Cardiac septum (tissue), 1 donor: ENCODE measurements at places on chromosomes 5 and 9. TPM values are rescaled to one million over a fixed set of nuclear protein-coding genes. Genes with fewer than 3 reads are reported as not detected.

- DNase-seq: no peak
These were observed 45.7 kb upstream of the PANK3 start for GRCh38 chr5:168624850-168625364.

GRCh38 chr5:61802456-61802855, 470.4 kb downstream of the ZSWIM6 start:
- DNase-seq: no peak

DNA sequence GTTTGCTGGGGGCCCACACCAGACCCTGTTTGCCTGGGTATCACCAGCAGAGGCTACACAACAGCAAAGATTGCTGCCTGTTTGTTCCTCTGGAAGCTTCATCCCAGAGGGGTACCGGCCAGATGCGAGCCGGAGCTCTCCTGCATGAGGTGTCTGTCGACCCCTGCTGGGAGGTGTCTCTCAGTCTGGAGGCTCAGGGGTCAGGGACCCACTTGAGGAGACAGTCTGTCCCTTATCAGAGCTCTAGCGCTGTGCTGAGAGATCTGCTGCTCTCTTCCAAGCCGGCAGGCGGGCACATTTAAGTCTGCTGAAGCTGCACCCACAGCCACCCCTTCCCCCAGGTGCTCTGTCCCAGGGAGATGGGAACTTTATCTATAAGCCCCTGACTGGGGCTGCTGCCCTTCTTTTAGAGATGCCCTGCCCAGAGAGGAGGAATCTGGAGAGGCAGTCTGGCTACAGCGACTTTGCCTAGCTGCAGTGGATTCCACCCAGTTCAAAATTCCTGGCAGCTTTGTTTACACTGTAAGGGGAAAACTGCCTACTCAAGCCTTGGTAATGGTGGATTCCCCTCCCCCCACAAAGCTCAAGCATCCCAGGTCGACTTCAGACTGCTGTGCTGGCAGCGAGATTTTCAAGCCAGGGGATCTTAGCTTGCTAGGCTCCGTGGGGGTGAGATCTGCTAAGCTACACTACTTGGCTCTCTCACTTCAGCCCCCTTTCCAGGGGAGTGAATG, 206.0 kb upstream of the TLX3 start:
- DNase-seq: no peak

GRCh38 chr5:180049185-180049548, 22.4 kb downstream of the RNF130 start:
- DNase-seq: no peak

GRCh38 chr9:87527211-87527916, 29.7 kb downstream of the DAPK1 start:
- DNase-seq: no peak

GRCh38 chr5:33312571-33313549, 127.9 kb upstream of the TARS1 start:
- no peak for DNase-seq

GRCh38 chr9:18888290-18888689, 144.7 kb downstream of the SAXO1 start:
- DNase-seq: no peak

- DNase-seq: no peak
These were observed 19.7 kb downstream of the SUB1 start for GRCh38 chr5:32604800-32605765.

- DNase-seq: no peak
These were observed 24.0 kb downstream of the GALNT10 start for GRCh38 chr5:154214371-154215106.

DNA sequence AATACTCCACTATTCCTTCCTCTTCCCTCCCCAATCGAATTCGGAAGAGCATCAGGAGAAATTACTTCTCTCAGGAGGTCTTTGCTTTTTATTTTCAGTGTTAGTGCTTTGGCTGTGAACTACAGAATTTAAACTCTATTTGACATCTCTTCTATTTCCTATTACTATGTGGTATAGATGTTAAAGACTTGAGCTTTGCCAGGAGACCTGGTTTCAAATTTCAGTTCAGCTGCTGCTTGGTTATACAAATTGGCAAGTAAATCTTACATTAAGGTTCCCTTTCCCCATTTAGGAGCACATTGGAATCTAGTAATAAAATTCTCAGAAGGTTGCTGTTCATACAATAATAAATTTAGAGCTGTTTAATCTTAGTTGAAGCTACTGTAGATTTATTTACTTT, 13.1 kb downstream of the UHRF2 start:
- no peak for DNase-seq

DNA sequence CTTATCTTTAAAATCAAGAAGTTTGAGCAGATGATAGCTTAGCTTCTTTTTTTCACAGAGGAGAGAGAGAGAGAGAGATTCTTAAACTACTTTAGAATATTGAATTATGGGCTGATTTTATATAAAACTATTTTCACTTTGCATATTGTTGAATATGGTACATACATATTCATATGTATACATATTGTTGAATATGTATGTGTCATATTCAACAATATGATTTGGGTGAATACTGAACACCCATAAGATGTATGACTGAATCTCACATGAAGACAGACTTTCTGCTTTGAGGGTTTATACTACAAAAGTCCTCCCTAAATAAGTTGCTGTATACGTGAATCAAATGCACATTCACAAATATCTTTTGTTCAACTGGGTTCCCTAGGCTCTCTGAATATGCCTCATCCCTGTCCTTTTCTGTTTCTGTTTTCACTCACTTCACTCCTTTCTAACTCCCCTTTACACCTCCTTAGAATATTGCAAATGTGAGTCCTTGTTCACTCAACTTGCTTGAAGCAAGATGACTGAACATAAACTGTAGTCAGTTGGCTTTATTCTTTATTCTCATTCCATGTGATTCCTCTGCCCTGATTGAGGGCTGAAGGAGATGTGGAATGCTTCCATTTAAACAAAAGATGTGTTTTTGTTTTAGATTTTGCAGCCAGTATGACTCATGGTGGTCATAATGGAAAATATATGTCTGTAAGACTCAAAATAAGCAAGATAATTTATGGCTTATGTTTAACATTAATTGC, 225.4 kb upstream of the DAB2 start:
- DNase-seq: no peak

DNA sequence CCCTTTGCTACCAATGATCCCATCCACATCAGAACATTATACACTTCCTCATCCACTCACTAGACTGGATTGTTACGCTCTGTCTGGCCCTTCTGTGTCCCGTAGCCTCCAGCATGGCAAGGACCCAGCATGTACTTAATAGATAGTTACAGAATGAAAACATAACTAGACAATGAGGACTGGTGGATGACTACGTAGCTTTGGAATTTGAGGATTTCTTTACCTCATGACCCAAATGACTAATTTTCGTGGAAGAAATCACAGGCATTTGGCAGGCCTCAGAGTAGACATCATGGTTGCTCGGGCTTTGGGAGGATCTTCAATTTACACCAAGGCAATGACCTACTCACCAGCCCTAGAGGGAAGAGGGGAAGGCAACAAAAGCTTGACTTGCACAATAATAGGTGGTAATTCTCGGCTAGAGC, 299.8 kb downstream of the TLE1 start:
- DNase-seq: no peak

DNA sequence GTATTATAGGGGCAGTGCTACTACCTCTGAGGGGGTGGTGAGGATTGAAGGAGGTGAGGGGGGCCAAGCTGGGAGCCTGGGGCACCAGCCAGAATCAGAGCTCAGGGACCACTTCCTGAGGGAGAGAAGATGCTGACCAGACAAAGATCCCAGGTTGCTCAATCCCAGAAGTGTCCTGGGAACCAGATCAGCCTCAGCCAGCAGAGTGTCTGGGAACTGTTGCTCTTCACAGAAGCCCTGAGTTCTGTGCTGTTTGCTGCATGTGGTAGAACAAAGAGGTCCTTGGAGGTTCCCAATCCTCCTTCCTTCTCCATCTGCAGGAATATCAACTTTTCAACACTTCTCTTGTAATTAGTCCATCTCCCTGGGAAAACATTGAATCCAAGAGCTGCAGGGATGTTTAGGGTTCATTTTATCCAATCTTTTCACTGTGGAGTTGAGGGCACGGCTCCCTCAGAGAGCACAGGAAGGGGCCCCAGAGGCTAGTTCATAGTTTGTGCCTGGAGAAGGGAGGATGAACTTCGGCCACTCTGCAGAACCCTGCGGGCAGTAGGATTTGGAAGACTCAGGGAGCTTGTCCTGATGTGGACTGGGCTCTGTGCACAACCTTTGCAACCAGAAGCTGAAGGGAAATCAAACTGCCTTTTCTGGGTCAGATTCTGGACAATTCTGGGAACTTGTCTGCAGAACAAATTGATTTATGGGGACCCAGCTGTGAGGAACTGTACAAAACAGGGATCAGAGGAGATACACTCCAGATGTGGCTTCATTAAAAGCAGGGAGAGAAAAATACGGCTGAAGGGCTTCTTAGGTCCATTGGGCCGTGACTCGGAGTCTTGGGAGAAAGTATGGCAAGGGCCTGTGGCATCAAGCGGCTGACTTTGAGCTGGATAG, 57.1 kb downstream of the GALNT12 start:
- DNase-seq: peak; percentile 75

DNA sequence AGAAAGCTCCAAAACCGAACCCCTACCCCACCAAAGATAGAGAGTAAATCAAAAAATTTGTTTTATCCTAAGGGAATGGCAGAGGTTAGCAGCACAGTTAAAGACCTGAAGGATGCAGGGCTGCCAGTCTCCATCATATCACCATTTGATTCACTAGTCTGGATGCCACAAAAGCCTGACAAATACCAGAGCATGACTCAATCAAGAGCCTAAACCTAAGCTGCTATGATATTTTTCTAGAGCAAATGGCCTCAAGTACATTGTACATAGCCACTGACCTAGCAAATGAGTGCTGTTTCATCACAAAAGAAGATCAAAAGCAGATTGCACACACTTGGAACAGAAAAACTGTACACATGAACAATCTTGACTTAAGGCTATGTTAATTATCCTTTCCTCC, 48.0 kb downstream of the DPYSL3 start:
- no peak for DNase-seq

DNA sequence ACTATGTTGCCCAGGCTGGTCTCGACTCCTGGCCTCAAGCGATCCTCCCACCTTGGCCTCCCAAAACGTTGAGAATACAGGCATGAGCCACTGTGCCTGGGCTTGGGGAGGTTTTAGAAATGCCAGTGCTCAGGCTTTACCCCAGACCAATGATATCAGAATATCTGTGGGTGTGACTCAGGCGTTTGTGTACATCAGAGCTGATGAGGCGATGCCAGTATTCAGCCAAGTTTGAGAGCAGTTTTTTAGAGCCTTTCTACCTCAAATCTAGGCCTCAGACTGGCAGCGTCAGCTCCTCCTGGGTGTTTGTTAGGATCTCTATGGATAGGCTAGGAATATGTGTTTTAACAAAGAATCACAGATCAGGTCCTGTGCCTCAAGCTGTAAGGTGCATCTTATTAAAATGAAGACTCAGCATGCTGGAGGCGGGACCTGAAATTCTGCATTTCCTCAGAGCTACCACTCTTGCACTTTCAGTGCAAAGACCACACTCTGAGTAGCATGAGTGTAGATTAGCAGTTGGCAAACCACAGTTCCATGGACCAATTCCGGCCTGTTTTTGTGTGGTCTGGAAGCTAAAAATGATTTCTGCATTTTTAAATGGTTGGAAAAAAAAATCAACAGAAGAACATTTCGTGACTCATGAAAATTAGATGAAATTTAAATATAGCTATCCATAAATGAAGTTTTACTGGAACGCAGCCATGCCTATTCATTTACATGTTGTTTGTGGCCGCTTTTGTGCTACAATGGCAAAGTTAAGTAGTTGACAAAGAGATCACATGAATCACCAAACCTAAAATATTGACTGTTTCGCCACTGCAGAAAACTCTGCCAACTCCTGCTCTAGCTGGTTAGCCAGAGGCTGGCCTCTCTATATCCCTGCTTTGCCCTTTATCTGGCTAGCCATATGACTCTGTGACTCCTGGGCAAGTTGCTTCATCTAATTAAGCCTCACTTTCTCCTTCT, 92.2 kb downstream of the KLF4 start:
- no peak for DNase-seq

GRCh38 chr5:139696894-139697658, 48.9 kb downstream of the CXXC5 start:
- DNase-seq: no peak

IFNE gene
- not detected for total RNA-seq

LHX2 gene
- total RNA-seq: 0.19 TPM

PLAC8L1 gene
- not detected for total RNA-seq

PTGR1 gene
- 42.0 TPM for total RNA-seq

PARP8 gene
- total RNA-seq: 5.5 TPM

FBP2 gene
- total RNA-seq: not detected
